ENCODE measurements at places on chromosomes 1 and 21.

- no peak for DNase-seq
These were observed 97.4 kb upstream of the DUSP10 start for GRCh38 chr1:221839321-221839720.

GRCh38 chr1:181397845-181398244 is 85.5 kb upstream of the CACNA1E start:
- no peak for DNase-seq

GRCh38 chr1:203353486-203353885 is 2.6 kb upstream of the FMOD start:
- no peak for DNase-seq

- no peak for DNase-seq
These were observed 141.4 kb upstream of the ETS2 start for GRCh38 chr21:38664315-38664714.

- DNase-seq, result no peak
These were observed 8.8 kb upstream of the HENMT1 start for GRCh38 chr1:108669679-108670078.

DNA sequence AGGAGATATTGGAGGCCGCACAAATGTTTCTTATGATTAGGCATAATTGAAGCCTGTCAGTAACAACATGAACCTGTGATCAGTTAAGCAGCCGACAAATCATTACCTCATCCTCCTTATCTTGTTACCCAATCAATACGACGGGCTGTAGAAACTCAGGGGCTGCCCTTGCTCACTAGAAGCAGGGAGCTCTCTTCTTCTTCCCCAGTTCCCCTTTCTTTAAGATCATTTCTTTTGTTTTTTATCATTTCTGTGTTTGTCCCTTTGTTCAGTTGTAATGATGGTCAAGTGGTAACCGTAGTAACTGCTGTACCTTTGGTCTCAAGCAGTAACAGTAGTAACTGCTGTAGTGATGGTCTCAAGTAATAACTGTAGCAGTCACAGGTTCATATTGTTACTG is 13.8 kb upstream of the FCGR2A start:
- no peak for DNase-seq

DNA sequence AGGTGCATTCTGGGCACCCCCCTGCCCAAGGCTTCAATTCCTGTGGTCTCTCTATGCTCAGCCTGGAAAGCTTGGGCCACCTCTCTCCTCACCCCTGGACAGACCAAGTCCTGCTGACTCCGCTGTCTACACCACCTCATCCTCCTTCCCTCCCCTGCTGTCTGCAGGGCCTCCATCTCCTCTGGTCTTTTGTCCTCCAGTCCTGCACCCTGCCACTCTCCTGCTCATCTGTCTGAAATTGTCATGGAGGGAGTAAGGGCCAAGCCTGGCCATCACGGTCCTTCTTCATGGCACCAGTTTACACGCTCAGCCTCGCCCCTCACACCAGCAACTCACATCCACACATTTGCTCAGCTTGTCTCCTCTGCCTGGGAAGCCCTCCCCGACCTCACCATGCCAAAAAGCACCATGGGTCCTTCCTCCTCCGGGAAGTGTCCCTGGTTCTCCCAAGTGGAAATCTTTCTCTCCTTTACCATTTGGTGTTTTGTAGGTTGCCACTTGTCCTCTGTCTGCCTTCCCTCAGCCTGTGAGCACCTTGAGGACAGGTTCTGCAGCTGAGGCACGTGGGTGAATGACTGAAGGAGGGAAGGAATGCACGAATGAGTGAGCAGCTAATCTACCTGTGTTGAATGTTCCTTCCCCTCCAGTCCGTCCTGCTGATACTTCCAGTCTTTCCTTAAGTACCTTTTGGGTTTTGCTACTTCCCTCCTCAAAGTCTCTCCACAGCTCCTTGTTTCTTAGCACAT is 2.1 kb upstream of the SLC2A1 start:
- DNase-seq, result no peak

DNA sequence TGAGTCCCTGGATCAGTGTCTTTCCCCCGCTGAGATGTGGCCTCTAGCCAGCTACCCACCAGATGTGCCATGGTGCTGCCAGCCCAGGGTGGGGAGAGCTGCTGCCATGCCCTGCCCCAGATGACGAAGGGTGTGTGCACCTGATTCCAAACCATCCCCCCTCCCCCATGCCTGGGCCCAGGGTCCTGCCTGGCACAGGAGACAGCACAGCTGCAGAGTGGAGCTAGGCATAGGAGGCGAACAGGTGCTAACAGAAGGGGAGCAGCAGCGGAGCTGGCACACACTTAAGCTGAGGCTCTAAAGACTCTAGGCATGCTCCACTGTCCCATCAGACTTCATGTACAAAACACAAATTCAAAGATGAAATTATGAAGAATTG is 9.0 kb upstream of the LDLRAP1 start:
- no peak for DNase-seq

- no peak for DNase-seq
These were observed 35.3 kb downstream of the ACOT11 start for GRCh38 chr1:54583307-54583686.

GRCh38 chr1:114134518-114134917 is 19.2 kb downstream of the SYT6 start:
- no peak for DNase-seq

- no peak for DNase-seq
These were observed 40.8 kb upstream of the WARS2 start for GRCh38 chr1:119181218-119181617.

GRCh38 chr1:34768856-34769255 is 9.3 kb downstream of the GJB4 start:
- no peak for DNase-seq

DNA sequence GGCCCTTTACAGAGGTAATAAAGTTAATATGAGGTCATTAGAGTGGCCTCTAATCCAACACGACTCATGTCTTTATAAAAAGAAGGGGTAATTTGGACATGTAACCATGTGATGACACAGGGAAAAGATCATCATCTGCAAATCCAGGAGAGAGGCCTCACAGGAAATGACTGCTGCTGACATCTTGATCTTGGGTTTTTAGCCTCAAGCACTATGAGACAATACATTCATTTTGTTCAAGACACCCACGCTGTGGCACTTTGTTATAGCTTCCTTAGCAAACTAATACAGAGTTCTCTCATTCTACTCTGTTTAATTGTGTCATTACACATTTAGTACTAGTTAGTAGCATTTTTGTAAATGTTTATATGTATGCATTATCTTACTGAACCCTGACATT is 64.0 kb upstream of the RUNX1 start:
- no peak for DNase-seq

GRCh38 chr1:48937732-48938131 is 161.0 kb upstream of the BEND5 start:
- DNase-seq, result no peak

GRCh38 chr1:1436630-1437032 is 1.1 kb downstream of the VWA1 start:
- no peak for DNase-seq

DNA sequence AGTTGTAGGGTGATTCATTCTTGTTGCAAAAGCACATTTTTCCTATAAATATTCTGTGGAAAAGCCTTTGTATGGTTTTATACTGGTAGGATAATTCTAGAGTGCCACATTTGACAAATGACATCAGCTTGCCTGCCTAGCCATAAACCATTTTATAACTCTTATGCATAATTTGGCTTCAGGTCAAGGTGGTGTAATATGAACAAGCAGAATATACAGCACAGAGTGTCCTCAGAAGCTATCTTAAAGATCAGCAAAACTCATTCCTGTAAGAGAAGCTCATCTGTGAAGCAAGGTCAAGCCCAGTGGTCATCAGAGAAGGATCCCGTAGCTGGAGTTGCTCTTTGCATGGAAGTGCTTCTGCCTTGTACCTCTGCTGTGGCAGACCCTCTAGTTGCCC is 24.0 kb upstream of the C1orf21 start:
- no peak for DNase-seq

DNA sequence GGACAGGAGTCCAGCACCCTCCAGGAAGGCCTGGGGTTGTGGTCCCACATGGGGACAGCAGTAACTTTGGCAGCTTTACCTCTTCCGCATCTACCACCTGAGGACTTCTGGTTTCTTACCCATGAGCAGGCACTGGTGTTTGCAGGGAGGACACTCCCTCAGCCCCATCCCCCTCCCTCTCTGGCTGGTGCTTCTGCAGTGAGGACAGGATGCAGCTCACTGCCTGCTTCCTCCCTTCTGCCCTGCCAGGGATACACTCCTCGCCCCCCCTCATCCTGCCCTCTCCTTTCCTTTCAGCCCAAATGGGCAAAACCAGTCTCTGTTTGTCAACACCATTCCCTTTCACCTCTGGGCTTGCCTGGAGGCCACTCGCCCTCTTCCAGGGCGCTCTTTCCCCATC is 62.4 kb downstream of the KIRREL1 start:
- DNase-seq, result no peak

GRCh38 chr21:20272791-20273362 is 725.3 kb upstream of the NCAM2 start:
- no peak for DNase-seq

Data from stimulated activated CD8-positive, alpha-beta memory T cell treated with anti-CD3 and anti-CD28 coated beads, Interleukin-4, amount 100 ng/mL, for 4 hours (primary cell).